ENCODE measurements at places on chromosomes 13 and 19. TPM values are rescaled to one million over a fixed set of nuclear protein-coding genes. Genes with fewer than 3 reads are reported as not detected.
A peak's percentile ranks its signal among the peaks of the same experiment; 100 is the strongest.

KLK4 gene
- not detected for total RNA-seq

MBD3L3 gene
- not detected for total RNA-seq

- DNase-seq, result no peak
Measured at GRCh38 chr19:42478765-42479311, 36.1 kb upstream of the CXCL17 start.

CRTC1 gene
- total RNA-seq, result 9.5 TPM

- DNase-seq, result no peak
Measured at GRCh38 chr19:13961826-13962698, 9.8 kb downstream of the DCAF15 start.

DNA sequence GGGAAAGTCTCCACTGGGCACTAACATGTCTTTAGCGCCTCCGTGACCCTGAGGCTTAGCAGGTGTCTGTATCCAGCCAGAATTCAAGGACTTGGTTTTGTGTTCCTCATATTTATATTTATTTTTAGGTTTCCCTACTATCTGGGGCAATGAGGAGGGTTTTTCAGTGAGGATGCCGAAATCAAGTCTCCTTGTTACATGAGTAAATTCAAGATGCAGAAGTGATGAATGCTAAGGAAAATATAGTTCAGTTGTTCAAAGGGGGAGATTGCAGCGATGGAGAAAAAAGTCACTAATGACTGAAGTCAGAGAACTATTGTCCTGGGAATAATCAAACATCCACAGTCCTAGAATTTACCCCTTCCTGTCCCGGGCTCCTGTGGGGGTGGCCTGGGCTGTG, 791 bp upstream of the ADGRE2 start:
- no peak for DNase-seq

DNA sequence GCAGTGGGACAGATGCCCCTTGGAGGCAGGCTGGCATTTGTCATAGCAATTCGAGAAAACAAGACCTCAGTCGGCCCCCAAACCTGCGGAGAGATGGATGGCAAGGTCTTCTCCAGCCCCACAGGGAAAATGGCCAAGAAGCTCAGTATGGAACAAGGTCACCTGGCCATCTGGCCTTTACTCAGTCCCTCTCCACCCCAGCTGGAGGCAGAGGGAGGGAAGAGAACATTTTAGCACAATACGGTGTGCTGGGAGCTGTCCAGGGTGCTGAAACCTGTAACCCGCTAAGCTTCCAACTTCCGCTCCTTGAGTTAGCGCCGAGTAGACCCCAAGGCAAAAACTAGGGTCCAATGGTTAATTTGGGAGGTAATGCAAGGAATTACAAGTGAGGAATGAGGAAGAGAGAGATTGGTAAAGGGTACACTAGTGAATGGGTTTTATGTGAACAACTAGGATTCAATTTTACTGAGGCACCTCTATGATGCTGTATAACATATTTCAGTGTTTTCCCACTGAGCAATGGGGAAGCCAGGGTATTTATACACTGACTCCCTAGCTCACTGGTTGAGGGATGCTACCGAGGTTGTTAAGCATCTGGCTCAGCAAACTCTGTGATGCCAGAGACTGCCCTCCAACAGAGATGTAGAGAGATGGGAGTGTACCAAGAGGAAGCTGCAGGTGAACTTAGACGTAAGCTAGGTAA, 64.3 kb downstream of the CACNA1A start:
- DNase-seq, result peak; percentile 16

DNA sequence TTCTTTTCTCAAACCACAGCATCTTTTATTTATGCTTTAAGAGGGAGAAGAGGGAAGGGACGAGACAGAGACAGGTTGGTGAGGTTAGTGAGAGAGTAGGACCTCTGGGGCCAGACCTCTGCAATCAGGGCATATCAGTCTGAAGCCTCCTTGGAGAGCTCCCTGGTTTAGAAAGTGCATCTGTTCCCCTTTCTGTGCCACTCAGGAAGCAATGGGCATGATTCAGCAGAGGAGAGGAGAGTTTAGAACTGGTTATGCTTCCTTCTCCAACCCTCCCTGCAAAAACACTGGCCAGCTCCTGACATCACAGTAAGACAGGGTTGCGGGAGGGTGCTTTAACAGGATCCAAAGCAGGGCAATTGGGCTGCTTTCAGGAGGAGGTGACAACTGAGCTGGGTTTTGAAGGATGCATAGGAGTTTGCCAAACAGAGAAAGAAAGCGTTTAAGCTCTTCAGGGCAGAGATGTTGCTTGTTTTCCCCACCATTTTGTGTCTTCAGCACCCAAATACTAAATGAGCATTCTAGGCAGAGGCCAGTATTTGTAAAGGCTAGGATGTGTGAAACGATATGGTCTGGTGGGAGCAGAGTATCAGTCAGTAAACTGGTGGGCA, 33.1 kb downstream of the CERS4 start:
- DNase-seq, result no peak

- no peak for DNase-seq
Measured at GRCh38 chr13:48066310-48066989, 28.5 kb downstream of the MED4 start.

- no peak for DNase-seq
Measured at GRCh38 chr19:56916528-56916927, 76.0 kb upstream of the PEG3 start.

GRCh38 chr13:105597573-105597972, 937.9 kb downstream of the EFNB2 start:
- DNase-seq, result no peak

DNA sequence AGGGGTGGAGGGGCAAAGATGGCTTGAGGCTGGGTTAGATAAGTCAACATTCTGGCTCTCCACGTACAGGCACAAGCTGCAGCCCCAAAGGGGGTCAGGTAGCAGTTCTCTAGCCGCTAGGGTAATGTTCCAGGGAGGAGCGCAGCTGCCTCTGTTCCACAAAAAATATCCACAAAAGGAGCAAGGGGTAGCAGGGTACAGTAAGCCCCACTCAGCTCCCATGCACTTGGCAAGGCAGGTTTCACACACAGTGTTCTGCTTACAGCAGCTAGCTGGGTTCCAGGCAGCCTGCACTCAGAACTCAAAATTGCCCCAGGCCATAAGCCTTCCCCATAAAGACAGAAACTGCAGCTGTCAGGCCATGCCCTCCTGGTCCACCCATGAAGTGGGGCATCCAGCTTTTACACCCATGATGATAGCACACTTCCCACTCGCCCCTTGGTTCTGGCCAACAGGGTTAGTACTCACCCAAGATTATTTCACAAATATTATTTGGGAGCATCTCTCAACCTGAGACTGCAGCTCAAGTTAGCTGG, 130.0 kb downstream of the CYSLTR2 start:
- no peak for DNase-seq

DNA sequence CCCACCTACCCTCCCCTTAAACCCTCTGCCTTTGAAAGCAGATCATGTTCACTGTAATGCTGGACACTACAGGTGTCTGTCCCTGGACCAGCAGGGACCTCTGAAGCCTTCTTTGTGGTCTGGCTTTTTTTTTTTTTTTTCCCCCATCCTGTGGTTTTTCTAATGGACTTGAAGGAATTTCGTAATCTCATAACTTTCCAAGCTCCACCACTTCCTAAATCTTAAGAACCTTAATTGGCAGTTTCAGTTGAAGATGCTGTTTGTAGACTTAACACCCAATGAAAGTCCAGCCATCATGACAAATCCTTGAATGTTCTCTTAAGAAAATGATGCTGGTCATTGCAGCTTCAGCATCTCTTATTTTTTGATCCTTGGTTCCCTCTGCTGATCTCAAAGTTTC, 45.0 kb upstream of the LRCH1 start:
- DNase-seq, result no peak

- no peak for DNase-seq
Measured at GRCh38 chr13:26895808-26896466, 135.4 kb upstream of the GPR12 start.

- DNase-seq, result no peak
Measured at GRCh38 chr13:52905701-52906100, 57.3 kb upstream of the PCDH8 start.

LILRB3 gene
- total RNA-seq, result 0.71 TPM

- DNase-seq, result peak; percentile 83
Measured at GRCh38 chr19:10543420-10544241, at the start of gene ATG4D. ATG4D (plus strand) TSS chr19:10543904; CDS start chr19:10544091, 187 bp downstream.

- DNase-seq, result no peak
Measured at GRCh38 chr13:32175943-32176342, 139.2 kb downstream of the ZAR1L start.

- no peak for DNase-seq
Measured at GRCh38 chr13:38743466-38743865, 56.6 kb downstream of the FREM2 start.

PRRG2 gene
- total RNA-seq, result 0.85 TPM

DNA sequence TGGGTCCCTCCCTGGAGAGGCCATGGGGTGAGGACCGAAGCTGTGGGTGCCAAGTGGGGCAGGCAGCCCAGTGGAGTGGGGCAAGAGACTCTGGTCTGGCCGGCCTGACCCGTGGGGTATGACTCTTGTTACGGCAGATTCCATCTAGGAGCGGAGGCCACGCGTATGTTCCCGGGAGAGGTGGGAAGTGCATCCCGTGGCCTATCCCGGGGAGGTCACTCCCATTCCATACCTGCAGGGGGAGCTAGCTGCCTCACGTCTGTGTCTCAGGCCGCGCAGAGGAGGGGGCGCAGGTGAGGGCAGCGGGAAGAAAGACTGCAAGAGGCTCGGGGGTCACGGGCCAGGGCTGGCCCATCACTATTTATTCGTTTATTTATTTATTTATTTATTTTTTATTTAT, 4.9 kb downstream of the CSNK1G2 start:
- DNase-seq, result peak; percentile 32

GRCh38 chr19:41299755-41300089, 10.2 kb upstream of the CCDC97 start:
- peak; percentile 84 for DNase-seq

DNA sequence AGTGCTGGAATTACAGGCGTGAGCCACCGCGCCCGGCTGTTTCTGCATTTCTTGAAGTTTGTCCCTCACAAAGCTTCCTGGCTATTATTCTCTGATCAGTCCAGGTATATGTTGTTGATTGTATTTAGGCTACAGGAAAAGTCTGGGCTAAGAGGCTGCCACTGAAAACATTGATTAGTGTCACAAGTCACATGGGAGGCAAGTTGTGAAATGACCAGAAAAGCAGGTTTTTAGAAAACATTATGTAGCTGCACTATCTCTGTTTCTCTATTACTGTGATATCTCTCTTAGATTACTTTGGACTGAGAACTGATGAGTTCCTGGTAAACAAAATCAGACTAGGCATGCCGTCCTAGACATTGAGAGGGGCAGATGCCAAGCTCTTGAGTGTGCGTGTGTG, 16.0 kb upstream of the ZDHHC20 start:
- no peak for DNase-seq

DNA sequence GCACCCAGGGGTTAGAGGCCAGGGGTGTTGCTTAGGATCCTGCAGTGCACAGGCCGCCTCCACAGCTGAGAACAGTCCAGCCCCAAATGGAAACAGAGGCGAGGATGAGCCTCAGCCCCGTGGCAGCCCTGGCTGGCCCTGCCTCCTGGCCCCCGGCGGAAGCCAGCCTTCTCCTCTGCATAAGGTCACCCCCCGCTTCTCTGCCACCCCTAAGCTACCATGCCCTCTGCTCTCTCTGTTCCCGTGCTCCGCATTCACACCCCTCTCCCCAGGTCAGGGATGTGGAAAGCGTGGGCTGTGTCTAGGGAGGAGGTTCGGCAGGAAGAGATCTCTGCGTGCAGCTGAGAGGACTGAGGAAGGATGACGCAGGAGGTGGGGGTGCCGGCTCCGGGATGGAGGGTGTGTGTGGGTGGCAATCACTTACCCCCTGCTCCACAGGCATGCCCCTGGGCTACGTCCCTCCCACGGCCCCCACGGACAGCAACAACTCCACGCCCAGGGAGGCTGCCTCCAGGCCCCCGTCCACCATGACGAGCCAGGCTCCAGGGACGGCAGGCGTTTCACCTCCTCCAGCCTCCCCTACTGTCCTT, 6.0 kb downstream of the SSC5D start:
- DNase-seq, result peak; percentile 76

GRCh38 chr19:18292810-18293641, 11.6 kb upstream of the JUND start:
- DNase-seq, result peak; percentile 89

DNA sequence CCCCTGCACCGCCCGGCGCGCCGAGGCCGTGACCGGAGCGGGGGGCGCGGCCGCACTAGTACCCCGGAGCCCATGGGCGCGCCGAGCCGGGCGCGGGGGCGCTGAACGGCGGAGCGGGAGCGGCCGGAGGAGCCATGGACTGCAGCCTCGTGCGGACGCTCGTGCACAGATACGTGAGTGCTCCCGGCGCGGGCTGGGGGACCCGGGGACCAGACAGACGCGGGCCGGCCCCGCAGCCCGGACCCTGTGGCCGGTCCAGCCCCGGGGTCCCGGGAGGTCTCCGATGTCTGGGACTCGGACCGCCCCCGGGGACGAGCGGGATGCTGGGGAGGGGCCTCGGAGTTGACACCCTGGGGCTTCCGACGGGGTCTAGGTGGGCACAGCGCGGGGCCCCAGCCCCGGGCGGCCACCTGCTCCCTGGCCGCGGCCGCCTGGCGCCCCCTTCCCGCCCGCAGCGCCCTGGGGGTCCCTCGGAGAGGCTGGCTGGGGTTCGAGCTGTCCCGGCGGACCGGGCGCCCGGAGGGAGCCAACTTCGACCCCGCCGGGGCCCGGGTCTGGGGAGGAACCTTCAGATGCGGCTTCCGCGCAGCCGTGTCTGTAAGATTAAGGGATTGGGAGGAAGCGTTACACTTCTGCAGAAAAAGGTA, 568 bp downstream of the ATP11A start:
- DNase-seq, result peak; percentile 43

ZNF578 gene
- total RNA-seq, result 2.0 TPM

GRCh38 chr13:59280297-59280696, 883.4 kb downstream of the DIAPH3 start:
- DNase-seq, result no peak

ARRDC5 gene
- total RNA-seq, result not detected

- DNase-seq, result no peak
Measured at GRCh38 chr13:42277618-42278276, 5.8 kb downstream of the AKAP11 start.

- no peak for DNase-seq
Measured at GRCh38 chr13:26784704-26785639, 24.4 kb upstream of the GPR12 start.

- no peak for DNase-seq
Measured at GRCh38 chr19:40525234-40526051, 51.2 kb upstream of the SHKBP1 start.

GRCh38 chr13:53241891-53242348, 213.3 kb downstream of the OLFM4 start:
- DNase-seq, result no peak

DNA sequence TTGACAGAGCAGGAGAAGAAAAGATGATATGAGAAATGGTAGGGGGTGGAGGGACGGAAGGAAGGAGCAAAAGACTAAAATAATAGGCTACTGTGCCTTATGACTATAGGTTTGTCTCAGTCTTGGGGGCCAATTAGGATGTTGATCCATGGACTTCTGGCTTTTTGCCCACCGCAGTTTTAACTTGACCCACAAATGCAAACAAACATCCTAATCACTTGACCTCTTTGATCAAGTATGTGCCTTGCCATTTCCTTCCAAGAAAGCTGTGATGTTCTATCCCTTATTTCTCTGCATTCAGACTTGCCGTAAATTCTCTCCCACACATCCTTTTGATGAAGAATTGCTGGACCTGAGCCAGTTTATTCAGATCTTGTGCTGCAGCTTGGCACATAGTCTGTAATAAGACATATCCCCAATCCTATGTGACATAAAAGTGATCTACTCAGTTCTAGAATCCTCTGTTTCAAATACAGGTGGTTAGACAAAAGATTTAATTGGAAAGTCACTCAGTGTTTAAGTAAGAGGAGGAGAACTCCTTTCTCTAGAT, 62.8 kb downstream of the TPT1 start:
- DNase-seq, result no peak

All from heart right ventricle (tissue), 16 donors.